ENCODE measurements at places on chromosomes 11 and 22.
A peak's percentile ranks its signal among the peaks of the same experiment; 100 is the strongest.

GRCh38 chr11:2515401-2516275 lies 70.8 kb downstream of the KCNQ1 start:
- DNase-seq = no peak

- no peak for DNase-seq
Measured at GRCh38 chr11:79514695-79515094, 73.9 kb upstream of the TENM4 start.

GRCh38 chr11:44319170-44319551 lies 9.2 kb upstream of the ALX4 start:
- no peak for DNase-seq

DNA sequence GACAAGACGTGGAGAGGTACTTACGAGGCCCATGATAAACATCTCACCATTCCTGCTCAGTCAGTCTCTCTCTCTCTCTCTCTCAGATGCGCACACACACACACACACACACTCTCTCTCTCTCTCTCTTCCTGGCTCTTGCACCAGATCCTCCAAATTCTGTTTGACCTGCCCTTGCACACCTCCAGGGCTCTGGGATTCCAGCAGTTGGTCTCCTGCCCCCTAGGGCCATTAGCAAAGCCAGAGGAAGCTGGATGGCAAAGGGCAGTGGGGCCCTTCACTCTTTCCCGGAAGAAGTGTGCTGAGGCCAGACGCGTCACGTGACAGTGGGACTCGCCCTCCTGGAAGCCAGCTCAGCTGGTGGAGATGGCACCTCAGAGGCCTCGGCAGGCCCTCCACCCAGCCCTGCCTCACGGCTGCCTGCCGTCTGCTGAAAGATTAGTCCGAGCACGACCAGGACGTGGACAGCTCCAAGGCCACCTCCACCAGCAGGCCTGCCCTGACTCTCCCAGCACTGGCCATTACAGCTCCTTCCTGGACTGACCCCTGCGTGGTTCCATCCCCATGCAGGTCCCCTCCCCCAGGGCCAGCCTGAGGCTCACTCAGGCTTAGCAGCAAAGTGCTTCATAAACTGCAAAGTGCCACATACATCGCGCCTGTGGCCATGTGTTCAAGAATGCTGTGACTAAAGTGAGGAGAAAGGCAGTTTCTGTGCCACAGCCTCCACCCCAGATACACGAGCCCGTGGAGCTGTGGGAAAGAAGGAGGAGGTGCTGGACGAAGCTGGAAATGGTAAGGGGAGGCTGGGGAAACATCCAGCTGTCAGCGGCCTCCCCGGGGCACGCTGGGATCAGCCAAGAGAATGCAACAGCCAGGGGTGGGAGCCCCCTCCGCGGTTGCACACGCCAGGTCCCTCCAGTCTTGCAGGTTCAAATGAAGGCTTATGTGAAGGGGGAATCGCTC lies 3.7 kb downstream of the PDGFB start:
- DNase-seq = no peak

DNA sequence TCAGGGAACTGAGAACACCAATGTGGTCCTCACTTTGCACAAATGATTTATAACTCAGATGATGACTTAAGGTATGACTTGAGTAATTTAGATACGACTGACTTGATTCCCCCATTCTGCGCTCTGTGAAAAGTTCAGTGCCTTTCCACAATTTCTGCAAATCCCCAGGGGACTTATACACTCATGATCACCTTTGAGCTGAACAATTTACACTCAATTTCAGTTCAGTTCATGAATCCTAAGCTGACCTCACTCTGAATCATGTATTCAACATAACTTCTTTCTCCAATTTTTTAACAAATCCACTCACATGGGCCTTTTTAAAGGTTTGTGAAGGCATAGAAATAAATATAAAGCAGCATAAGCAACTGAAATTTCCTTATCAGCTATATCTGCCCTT lies 274.2 kb downstream of the FAM76B start:
- DNase-seq = no peak

GRCh38 chr22:28442711-28443525 lies 236.7 kb downstream of the TTC28 start:
- DNase-seq = no peak

DNA sequence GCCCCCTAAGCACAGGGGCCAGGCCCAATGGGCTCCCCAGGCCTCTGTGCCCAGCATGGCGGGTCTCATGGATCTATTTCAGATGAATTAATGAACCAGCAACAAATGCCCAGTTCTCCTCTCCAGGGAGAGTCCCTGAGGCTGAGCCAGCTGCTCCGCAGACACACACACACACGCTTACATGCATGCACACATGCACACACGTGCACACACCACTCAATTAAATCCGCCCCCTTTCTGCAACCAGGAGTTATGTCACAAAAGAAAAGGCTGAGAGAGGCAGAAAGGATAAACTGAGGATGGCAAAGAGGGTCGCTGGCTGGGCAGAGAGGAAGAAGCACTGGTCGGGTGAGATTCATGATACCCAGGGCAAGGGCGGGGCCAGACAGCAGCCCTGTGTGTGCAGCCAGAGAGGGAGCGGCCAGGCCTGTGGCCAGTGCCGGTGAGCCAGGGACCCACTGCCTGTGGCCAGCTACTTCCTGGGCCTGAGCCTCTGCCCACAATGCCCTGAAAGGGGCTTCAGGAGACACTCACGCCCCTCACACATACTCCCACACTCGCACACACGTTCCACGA lies 19.8 kb downstream of the IL2RB start:
- DNase-seq = no peak

- no peak for DNase-seq
Measured at GRCh38 chr22:41512421-41513194, 31.7 kb downstream of the POLR3H start.

GRCh38 chr11:67519726-67520125 lies 3.5 kb downstream of the CABP2 start:
- DNase-seq = no peak

DNA sequence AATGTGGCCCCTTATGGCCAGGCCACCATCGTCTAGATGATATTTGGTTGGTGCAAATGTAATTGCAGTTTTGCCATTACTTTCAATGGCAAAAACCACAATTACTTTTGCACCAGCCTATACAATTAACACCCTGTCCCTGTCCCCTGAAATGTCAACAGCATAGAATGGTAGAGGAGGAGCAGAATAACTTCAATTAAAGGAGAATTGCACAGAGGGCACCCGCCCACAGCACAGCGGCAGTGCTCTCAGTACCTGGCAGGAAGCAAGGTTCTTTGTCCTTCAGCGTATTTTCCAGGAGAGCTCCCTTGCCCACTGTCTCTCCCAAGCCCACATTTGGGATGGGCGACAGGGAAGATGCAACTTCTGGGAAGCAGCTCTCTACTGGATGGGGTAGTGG lies 115.3 kb downstream of the TRIM29 start:
- DNase-seq = no peak

DNA sequence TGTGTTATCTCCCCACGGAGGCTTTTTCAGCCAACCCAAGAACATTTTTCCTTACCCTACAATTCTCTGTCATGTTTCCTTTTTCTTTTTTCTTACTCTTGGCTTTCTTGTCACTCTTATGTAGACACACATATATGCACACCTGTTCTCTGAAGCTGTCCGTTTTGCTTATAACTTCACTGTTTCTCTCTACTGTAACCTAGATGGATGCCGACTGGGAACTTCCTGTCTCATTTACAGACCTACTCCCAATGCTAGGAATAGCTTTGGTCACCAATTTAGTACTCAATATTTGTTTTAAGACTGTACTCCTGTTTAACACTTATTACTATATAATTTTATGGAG lies 9.9 kb upstream of the CASP12 start:
- no peak for DNase-seq

GRCh38 chr11:59189986-59190385 lies 18.1 kb downstream of the DTX4 start:
- DNase-seq = no peak

DNA sequence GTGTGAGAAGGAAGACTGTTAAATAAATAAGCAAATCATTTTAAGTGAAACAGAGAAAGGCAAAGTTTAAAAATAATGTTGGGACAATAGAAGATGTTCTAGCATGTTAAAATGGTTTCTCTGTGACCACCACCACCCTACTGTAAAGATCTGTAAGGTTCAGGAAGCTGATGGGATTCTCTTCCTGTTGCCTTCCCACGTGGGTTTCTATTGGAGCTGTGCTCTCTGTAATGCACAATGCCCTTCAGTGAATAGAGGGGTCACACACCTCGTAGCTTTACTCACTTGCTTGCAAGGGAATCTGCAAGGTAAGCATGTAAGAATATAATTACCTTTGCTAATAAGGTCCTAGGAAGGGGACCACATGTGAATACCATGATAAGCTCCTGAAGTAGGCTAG lies 170.5 kb downstream of the CASP12 start:
- DNase-seq = no peak

DNA sequence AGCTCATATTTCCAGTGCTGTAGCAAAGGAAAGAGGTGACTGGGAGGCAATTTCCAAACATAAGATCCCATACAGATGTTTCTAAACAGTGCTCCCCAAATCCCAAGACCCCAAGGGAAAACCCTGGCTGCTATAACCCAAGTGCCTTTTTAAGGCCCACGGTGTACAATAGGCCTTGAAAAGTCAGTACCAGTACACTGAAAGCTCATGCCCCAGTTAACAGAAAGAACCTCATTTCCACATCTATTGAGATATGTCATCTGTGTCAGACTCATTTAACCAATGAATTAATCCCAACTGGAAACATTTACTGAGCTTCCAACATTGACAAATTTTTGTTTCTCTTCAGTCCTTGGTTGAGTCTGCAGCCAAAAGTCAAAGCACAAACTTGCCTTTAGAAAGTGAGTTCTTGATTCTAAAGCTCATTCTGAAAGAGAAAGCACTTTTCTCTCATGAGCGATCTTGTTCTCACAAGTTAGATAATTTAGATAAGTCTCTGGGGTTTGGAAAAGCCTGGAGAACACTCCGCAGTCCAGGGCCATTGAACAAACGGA lies 239.8 kb upstream of the ARHGAP20 start:
- no peak for DNase-seq

GRCh38 chr11:46389450-46390330 lies 1.9 kb downstream of the CHRM4 start:
- peak; percentile 33 for DNase-seq

DNA sequence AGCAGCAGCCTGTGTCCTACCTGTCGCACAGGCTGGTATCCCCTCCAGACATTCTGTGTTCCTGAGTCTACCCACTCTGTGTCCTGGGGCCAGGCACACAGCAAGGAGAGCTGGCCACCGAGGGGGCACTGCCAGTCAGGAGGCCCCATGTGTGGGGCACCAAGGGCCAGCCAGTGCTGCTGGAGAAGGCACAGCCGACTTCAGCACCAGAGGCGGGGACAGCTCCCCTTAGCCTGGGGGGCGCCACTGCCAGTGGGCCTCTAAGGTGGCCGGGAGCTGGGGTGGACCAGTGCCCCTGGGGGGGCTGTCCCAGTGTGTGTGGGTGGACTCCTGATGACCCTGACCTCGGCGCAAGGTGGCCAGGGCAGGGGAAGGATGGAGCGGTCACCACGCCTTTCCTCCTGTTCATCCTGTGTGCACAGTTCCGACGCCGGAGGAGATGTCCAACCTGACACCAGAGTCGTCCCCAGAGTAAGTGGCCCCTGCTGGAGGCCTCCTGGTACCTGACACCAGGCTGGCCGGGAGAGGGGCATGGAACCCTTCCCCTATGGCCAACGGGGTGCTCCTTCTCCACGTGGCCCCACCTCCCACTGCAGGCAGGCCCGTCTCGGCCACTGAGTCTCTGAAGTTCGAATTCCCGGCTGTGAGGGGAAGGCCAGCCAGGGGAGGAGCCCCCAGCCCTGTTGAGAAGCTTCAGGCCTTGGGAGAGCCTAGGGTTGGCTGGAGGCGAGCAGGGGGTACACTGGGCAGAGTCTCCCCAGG lies 35.4 kb downstream of the MOB2 start:
- DNase-seq = no peak

- peak; percentile 41 for DNase-seq
Measured at GRCh38 chr22:39932918-39933649, 27.1 kb upstream of the TMA7B start.

DNA sequence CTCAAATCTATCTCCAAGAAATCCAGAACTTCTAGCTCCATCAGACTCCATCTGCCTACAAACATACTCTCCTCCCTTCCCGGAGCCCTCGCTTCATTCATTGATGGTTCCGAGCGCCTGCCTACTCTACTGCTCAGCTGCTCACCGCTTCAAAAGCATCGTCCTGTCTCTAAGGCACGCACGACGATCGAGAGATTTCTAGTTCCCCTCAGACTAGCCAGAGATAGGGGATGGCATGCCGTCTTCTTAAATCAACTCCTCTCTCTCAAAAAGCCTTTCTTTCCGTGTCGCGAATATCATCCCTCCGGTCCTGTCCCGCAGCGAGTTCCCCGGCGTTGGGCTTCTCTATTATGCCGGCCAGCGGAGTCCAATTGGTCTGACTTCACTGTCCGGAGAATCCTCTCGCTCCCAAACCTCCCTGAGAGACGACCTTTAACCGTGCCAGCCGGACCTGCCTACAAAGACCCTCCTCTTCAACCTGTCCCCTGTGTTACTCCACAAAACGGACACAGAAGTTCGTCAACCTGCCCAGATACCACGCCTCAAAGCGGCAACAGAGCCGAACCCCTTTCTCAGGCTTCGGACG lies 592 bp downstream of the EEF1G start:
- no peak for DNase-seq

GRCh38 chr11:77361184-77361583 lies 59.7 kb upstream of the GDPD4 start:
- no peak for DNase-seq

GRCh38 chr11:111986589-111986988 lies 38.6 kb upstream of the DLAT start:
- DNase-seq = no peak

DNA sequence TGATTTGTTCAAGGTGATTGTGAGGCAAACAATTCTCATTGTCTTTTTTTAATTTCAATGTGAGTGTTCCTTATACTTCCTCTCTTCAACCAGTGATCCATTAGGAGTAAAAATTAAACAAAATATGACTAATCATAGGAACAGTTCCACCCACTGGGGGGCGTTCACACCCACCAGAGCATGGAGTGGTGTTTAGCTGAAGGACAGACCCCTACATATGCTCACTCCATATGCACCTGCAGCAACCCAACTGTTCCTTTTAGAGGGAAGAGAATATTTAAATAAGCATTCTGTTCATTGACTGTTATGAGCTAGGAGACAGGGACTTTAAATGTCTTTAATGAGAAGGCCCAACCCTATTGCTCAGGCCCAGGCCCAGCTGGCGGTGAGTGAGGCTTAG lies 78.7 kb upstream of the DRD2 start:
- DNase-seq = no peak

GRCh38 chr11:123427405-123427804 lies 2.7 kb upstream of the GRAMD1B start:
- DNase-seq = no peak

- DNase-seq = no peak
Measured at GRCh38 chr22:47369020-47369419, 606.6 kb downstream of the TBC1D22A start.

DNA sequence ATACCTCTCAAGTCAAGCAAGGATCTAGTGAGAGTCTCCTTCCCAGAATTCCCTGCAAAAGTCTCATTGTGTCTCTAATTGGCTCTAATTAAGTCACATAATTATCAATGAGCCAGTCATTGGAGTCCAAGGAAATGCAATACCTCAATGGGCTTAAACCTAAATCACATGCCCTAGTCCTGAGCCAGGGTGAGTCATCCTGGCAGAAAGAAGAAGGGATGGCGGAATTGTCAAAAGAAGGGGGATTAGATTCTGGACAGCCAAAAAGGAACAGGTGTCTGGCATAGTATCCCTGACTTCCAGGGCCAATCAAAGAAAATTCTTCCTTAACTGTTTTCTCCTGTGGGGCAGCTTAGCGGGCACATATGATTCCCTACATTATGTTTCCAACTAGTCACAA lies 25.1 kb upstream of the LDLRAD3 start:
- DNase-seq = no peak
